ENCODE measurements at places on chromosomes 6 and 20.
A peak's percentile ranks its signal among the peaks of the same experiment; 100 is the strongest.

DNA sequence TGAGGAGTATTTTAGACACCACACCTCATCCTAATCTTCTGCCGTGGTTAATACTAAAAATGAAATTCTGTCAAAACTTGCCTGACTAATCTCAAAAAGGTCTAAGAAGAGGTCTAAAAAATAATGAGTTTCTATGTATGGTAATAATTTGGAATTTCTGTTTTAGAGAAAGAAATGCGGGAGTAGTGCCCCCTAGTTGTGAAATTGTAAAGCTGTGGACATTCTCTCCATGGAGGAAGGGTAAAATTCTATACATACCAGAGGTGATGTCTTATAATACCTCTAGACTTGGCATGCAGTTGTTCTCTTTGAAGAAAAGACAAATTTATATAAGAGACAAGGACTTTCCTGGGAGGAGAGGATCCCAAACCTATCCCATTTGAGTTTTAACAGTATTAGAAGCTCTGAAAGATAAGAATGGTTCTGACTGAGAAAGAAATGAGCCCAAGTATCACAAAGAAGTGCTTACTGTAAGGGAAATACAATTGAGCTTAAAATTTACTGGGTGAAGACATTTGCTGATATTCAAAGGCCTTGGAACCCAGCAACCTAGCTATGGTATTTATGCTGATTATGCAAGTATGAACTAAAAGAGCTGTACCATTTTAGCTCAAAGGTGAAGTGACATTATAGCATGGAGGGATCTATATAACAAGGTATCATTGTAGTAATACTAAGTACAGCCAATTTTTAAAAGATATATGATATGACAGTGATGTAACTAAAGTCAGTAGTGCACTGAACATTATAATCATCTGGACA, 5.1 kb upstream of the EPHA7 start:
- no peak for DNase-seq

- no peak for DNase-seq
These were observed 175.2 kb downstream of the CDKAL1 start for GRCh38 chr6:20709451-20709850.

DNA sequence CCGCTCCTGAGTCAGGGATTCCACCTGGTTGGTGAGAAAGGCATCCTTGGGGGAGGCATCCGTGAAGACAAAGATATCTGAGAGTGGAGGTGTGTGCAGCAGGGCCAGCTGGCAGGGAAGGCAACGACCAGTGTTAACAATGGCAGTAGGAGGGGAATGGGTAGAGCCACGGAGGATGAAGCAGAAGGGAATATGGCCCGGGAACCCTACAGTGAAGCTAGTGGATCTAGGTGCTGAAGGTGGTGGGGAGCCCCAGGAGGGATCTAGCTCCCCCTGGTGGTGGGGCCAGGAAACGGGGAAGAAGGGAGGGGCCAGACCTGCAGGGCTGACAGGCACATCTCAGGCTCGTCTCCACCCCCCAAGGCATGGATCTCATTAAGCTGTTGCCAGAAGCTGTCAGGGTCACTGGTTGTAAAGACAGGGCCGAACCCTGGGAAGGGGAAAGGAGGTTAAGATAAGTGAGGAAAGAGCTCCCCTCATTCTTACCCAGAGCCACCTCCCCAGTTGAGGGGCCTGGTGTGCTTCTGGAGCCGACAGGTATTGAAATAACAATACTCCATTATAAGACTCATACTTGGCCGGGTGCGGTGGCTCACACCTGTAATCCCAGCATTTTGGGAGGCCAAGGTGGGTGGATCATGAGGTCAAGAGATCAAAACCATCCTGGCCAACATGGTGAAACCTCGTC, 7.3 kb downstream of the VWA7 start:
- peak; percentile 54 for DNase-seq

DNA sequence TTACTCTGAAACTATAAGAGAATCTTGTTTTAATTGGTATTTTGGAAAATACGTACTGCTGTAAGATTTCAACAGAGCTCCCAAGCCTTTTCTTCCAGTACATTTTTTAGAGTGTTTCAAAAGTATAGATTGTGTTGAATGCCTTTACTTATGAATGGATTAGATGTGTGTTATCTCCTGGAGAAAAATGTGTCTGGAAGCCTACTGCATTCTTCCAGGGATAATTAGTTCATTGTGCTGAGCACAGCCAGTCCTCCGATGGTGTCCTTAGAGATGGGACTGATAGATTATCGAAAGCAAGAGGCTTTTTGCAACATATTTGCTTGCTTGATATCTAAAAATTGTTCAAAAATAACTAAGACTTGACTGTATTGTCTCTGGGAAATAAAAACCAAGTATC, 114.2 kb downstream of the PLEKHG1 start:
- DNase-seq: no peak

DNA sequence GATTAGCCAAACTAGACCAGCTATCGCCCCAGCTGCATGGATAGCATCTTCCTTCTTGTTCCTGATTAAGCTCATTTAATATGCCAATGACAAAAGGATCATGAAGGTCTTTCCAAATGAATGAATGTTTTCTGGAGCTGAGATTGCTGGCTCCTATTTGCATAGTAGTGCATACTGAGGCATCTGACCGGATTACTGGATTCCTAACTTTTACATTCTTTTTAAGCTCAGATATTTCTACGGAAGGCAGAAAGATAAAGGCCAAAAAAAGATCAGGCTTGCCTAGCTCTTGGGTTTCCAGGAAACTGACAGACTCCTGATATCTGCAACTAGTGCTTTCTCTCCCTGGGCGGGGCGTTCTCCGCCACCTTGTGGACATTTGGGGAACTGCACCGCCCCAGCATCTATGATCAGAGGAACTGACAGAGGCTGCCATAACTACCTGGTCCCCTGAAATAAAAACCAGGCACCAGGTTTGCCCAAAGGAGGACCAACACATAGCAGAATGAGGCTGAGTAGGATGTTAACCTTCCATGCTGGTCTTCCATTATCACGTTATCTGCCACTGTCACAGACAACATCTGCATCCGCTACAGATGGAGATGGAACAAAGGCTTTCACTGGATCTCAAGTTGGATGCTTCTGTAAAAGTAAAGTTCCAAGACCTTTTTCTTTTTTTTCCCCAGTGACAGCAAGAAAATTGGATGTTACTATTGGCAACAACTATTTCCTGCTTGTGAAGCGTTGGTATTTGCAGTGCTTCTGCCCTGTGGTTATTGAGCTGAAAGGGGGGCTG, 33.2 kb downstream of the NT5E start:
- DNase-seq: peak; percentile 80

DNA sequence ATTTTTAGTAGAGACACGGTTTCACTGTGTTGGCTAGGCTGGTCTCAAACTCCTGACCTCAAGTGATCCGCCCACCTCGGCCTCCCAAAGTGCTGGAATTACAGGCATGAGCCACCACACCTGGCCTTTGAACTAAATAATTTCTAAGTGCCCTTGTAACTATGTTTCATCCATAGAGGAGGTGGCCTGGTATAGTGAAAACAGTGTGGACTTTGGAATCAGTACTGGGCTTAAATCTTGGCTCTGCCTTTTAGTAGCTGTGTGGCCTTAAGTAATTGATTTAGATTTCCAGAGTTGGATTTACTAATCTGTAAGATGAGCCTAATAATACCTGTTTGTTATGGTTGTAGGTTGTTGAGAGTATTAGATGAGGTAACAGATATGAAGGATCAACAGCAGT, 14.2 kb upstream of the TGM3 start:
- DNase-seq: no peak

DNA sequence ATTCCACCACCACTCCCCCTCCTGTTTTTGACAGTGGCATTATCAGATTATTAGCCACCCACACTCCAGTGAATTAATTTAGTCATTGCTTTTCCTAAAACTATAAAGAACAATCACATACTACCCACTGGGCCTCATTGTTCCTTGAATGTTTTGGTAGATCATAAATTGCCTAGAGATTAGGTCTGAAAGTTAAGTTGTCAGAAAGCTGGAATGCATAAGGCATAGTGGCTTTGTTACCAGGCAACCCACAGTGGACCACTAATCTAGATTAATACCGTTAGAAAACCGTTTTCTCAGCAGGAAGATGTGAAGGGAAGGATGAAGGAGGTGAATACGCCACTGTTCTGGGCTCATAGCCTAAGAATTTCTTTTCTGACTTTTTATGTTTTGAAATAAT, 75.6 kb downstream of the SAMD3 start:
- DNase-seq: no peak
